Natural killer cell treated with Interleukin-12 subunit alpha and Interleukin-12 subunit beta and Interleukin-15 and Interleukin-18, amount 100 ng/mL, for 72 hours (primary cell): ENCODE measurements at places on chromosomes 13 and 19. TPM values are rescaled to one million over a fixed set of nuclear protein-coding genes. Genes with fewer than 3 reads are reported as not detected.

DNA sequence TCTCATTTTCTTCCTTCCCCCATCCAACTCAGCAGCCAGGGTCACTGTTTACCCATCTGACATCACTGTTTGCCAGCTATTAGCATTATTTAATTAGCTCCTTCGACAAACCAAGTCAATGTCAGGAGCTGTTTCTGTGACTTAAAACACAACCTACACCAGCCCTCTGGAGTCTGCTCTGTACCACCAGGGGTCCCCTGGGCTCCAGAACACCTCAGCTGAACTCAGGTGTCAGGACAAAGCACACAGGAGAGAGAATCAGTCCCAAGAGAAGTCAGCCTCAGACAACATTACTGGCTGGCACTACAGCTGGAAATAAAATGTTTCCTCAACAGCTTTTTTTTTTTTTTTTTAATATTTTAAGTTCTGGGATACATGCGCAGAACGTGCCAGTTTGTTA is 45.1 kb downstream of the DCLK1 start:
- H3K4me3 ChIP-seq, result no peak overlapping the region
- no peaks in the 10 kb centered on the region for H3K4me1 ChIP-seq
- no peaks in the 10 kb centered on the region for H3K27me3 ChIP-seq
- no peak overlapping the region for H3K27ac ChIP-seq
- peaks cover 4% of the 10 kb centered on the region for H3K36me3 ChIP-seq
- no peak for DNase-seq

DNA sequence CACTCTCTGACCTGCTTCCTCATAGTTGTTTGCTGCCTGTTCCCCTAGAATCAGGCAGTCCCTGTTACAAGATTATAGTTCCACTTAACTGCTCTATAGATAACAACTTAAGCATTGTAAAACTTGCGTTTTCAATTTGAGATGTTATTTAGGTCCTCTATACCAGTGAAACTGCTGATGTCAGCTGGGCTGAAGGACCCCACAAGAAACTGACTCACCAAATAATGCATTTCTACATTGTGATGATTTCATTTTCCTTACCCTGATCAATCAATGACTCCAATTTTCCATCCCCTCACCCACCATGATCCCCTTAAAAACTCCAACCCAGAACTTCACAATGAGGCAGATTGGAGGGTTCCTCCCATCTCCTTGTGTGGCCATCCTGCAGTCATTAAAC is 280.7 kb downstream of the SLITRK1 start:
- H3K36me3 ChIP-seq, result peaks cover 5% of the 10 kb centered on the region
- no peak overlapping the region for H3K4me3 ChIP-seq
- no peak overlapping the region for H3K27ac ChIP-seq

DNA sequence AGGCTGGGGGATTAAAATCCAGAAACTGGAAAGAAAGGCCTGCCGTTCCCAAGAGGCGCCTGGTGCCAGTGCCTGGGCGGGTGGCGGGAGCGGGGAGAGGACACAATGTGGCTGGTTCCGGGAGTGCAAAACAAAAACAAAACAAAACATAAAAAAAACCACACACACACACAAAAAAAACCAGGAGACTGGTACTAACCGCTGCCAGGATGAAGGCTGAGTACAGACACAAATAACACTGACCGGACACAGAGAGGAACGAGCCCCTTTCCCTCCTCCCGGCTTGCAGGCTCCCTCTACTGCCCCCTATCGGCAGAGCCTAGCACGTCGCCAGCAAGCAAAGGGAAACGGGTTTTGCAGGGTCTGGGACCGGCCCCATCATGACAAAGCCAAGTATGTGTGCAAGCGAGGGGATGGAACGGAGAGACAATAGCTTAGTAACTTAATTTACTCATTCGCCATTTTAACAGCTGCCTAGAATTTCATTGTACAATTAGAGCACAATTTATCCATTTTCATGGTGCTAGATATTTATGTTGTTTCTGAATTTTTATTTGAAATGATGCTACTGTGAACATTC is 17.9 kb upstream of the ZDHHC20 start:
- H3K27me3 ChIP-seq, result no peaks in the 10 kb centered on the region
- H3K4me3 ChIP-seq, result peak overlapping the region; percentile 79
- H3K36me3 ChIP-seq, result no peaks in the 10 kb centered on the region
- peak; percentile 86 for DNase-seq

GRCh38 chr13:24172071-24172470 is 11.6 kb downstream of the SPATA13 start:
- H3K4me3 ChIP-seq, result no peak overlapping the region
- peaks cover 15% of the 10 kb centered on the region for H3K36me3 ChIP-seq
- H3K27ac ChIP-seq, result no peak overlapping the region
- DNase-seq, result no peak
- no peaks in the 10 kb centered on the region for H3K27me3 ChIP-seq

DNA sequence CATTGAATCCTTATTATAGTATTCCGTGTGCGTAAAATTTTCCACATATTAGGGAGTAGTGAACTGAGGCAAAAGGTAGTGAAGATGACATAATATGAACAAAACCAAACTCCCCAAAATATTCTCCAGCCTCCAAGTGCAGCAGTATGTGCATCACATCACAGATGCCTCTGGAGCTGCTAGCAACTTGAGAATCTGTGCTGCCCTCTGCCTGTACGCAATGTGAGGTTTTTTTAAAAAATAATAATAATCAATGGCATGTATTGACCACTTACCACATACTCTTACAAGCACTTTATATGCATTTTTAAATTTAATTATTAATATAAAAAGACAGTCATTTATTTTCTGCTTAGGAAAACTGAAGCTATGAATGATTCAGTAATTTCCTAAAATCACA is 583.0 kb upstream of the SPRY2 start:
- no peak overlapping the region for H3K4me3 ChIP-seq
- no peaks in the 10 kb centered on the region for H3K27me3 ChIP-seq
- no peaks in the 10 kb centered on the region for H3K4me1 ChIP-seq
- no peak overlapping the region for H3K27ac ChIP-seq

GRCh38 chr19:16355293-16356043 is 30.8 kb downstream of the KLF2 start:
- no peaks in the 10 kb centered on the region for H3K27me3 ChIP-seq
- H3K36me3 ChIP-seq, result no peaks in the 10 kb centered on the region
- H3K27ac ChIP-seq, result no peak overlapping the region
- peaks cover 24% of the 10 kb centered on the region for H3K4me1 ChIP-seq

DNA sequence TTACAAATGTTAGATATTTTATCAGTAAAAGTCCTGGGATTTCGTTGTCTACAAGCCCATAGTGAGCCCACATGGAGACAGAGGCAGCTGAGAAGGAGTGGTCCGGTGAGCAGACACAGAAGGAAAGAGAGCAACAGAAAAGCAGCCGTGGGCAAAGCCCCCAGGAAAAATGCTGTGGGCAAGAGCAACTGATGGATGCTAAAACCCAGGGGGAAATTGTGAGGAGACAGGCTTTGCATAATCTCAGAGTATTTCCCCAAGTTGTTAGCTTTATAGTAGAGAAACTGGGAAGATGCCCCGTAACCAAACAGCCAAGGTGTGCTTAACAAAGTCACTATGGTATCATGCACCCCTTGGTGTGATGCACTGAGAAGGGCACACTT is 35.1 kb downstream of the GJA3 start:
- peaks cover 7% of the 10 kb centered on the region for H3K4me1 ChIP-seq
- no peak overlapping the region for H3K27ac ChIP-seq
- H3K27me3 ChIP-seq, result peaks cover 12% of the 10 kb centered on the region
- DNase-seq, result no peak
- no peaks in the 10 kb centered on the region for H3K36me3 ChIP-seq

DNA sequence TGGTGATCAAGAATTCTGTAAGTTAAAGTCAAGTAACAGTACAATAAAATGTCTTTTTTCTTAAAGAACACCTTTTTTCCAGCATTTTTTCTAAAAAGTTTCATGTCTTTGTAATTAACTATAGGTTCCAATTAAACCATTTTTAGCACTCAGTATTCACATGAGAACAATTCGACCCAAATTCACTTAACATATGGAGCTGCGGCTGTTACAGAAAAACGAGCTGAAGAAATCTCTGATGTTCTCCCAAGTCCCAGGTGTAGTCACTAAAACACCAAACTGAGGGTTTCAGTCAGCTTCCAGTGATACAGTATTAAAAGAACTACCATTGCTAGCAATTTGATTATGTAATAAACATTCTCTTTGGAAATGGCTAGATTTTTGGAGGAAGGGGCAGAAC is 117.6 kb downstream of the TNFSF13B start:
- H3K4me1 ChIP-seq, result no peaks in the 10 kb centered on the region
- no peaks in the 10 kb centered on the region for H3K36me3 ChIP-seq
- no peak overlapping the region for H3K4me3 ChIP-seq
- H3K27ac ChIP-seq, result no peak overlapping the region

GRCh38 chr13:106490569-106491321 is 44.7 kb downstream of the EFNB2 start:
- no peak overlapping the region for H3K4me3 ChIP-seq
- H3K36me3 ChIP-seq, result no peaks in the 10 kb centered on the region
- peaks cover 16% of the 10 kb centered on the region for H3K4me1 ChIP-seq

NPAS1 gene
- total RNA-seq, result not detected

NCLN gene
- 84.4 TPM for total RNA-seq

ZNF91 gene
- 38.2 TPM for total RNA-seq

LGALS7 gene
- total RNA-seq, result not detected

PSG2 gene
- not detected for total RNA-seq

ZNF222 gene
- total RNA-seq, result 4.8 TPM
